Spinal cord (tissue), 10 donors: ENCODE measurements at places on chromosomes 7 and 10. TPM values are rescaled to one million over a fixed set of nuclear protein-coding genes. Genes with fewer than 3 reads are reported as not detected.

DNA sequence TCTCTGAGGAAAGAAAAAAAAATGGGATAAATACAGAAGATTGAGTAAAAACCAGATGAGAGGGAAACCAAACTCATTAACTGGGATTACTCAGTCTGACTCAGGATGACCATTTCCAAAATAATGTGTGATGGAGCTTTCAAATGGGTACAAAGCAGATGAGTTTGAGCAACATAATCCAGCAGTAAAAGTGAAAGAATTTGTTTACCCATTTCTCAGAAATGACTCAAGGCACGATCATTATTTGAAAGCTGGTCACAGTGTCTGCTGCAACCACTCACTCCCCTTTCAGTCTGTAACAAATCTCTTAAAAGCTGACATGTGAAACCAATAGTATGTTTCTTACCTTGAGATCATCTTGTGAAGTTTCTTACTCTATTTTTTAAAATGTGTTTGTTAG, 104.7 kb upstream of the KLF14 start:
- no peak for DNase-seq

DNA sequence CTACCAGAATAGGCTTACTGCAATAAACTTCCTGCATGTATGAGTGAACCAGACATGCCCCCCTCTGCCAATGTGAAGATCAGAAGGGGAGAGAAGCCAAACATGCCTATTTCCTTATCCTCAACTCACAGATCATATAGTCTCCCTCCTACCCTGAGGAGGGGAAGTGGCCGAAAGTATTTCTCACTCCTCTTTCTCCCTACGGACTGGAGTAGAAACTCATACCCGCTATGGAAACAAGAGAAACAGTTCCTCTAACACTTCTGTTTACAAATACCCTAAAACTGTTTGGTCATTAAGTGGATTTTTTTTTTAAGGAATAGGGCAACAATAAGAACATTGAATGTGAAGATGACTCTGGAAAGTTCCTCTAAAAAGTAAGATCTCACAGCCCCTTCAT, 31.4 kb downstream of the CCNJ start:
- no peak for DNase-seq

MPP7 gene
- 8.9 TPM for total RNA-seq

DNA sequence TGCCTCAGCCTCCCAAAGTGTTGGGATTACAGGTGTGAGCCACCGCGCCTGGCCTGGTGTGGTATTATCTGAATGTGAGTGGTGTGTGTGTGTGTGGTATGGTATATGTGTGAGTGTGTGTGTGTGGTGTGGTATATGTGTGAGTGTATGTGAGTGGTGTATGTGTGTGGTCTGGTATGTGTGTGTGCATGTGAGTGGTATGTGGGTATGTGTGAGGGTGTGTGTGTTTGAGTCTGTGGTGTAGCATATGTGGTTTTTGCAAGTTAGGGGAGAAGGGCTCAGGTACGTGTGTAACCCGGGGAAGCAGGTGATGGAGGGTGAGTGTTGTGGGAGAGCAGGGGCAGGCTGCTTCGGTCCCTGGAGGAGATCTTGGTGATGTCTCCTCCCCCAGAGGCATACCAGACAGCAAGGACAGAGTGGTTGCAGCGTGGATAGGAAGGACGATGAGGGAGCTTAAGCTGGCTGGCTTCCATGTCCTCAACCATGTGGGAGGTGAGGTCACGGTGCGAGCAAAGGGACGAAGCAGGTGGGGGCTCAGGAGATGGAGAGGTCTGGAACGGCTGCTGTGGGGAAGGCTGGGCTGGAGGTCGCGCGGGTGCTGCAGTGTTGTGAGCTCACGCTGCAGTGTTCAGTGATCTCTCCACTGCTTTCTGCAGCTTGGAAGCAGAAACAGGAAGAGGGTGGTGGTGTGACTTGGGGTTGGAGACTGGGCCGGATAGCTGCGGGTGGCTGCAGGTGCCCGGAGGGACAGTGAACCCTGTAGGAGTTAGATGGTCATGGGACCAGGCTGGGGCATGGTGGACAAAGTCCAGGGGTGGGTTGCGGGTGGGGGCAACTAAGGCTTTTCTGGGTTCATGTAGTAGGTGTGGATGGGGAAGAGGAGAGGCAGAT, 5.0 kb downstream of the ZYX start:
- no peak for DNase-seq

PSMC2 gene
- total RNA-seq, result 118 TPM

GRCh38 chr10:52946486-52946885, 173.9 kb upstream of the MBL2 start:
- no peak for DNase-seq

- no peak for DNase-seq
Observed at GRCh38 chr10:5582736-5583135, 58.0 kb downstream of the CALML3 start.

DNA sequence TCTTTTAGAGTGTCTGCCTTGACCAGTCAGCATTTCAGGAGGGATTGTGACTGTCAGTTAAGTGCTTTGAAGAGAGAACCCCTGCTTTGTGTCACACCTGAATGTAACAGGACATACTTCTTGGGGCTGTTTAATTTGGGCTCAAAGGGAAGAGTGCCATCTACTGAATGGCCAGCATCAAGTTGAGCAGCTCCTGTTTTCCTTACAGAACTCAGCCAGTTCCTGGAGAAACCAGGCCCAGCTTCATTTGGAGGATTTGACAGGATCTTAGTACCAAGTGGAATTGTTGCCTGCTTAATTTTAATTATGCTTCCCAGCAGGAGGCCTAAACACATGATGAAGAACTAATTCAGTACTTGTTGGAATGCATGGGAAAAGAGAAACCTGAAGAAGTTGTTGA, 8.3 kb downstream of the ADD3 start:
- DNase-seq, result no peak

C7orf33 gene
- total RNA-seq, result not detected

BEND7 gene
- total RNA-seq, result 20.0 TPM

VAX1 gene
- not detected for total RNA-seq

RET gene
- 49.9 TPM for total RNA-seq
